ENCODE measurements at places on chromosomes 12 and 14.

DNA sequence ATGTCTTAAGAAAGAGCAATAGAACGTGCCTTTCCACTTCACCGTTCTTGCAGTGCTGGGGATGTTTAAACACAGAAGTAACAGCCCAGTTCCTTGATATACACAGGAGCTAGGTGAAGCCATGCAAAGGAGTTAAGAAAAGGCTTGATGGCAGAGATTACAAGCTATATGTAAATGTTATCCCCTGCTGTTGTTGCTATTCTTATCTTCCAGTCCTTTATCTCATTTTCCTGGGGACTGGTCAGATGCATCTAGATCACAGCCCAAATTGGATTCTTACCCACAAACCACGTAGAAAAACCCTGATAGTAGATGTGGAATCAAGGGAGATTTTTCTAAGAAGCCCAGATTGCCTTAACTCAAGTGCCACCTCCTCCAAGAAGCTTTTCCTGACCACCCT lies 5.5 kb downstream of the ASCL1 start:
- no peak for DNase-seq

DNA sequence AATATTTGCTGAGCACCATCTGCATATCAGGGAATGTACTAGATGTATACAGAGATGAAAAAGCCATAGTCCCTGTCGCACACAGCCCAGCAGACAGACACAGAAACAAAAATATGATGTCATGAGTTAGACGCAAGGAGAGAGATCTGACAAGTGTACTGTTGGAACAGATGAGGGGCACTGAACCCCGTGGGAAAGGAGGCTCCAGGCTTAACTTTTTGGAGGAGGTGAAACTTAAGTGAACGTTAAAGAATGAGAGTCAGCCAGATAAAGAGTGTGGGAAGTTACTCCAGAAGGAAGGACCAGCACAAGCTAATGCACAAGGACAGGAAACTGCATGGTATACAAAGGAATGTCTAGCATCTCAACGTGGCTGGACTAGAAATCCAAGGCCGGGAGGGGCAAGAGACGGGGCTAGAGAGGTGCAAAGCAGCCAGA lies 2.5 kb upstream of the ACTN1 start:
- no peak for DNase-seq

DNA sequence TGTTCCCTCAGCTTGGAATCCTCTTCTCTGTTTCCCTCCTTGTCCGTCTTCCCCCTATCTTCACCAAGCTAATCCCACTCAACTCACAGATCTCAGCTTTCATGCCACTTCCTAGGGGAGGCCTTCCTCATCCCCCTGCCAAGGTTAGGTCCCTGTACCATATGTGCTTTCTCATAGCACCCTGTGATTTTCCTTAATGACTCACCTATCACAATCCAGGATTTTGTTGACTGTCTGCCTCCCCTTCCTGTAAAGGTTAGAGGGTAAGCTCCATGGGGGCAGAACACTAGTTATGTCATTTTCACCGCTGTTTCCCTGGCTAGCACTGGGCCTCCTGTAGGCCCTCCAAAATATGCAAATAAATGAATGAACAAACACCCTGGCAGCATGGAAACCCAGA lies 57.6 kb downstream of the CRADD start:
- DNase-seq: no peak

GRCh38 chr12:18643681-18644080 lies 94.1 kb downstream of the PLCZ1 start:
- no peak for DNase-seq

- no peak for DNase-seq
Observed at GRCh38 chr12:50069539-50069938, 12.1 kb downstream of the ASIC1 start.

- peak; percentile 78 for DNase-seq
Observed at GRCh38 chr12:125330645-125331341, 265.6 kb downstream of the AACS start.

GRCh38 chr14:76489667-76490066 lies 113.7 kb downstream of the ESRRB start:
- DNase-seq: no peak

DNA sequence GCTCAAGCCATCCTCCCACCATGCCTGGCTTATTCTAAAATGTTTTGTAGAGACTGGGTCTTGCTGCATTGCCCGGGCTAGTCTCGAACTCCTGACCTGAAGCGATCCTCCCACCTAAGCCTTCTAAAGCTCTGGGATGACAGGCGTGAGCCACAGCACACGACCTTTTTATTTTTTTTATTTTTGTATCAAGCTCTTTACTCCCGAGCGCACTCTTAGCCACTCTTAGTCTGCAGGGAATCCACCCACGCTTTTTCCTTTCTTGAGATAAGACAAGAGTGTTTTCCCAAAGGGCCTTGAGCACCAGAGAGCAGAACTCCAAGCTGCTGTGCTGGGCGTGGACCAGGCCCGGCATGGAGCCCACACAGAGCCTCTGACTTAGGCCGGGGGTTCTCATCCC lies 23.4 kb downstream of the MAP1LC3B2 start:
- DNase-seq: no peak

- no peak for DNase-seq
Observed at GRCh38 chr12:113322343-113322742, 12.6 kb downstream of the SLC8B1 start.

DNA sequence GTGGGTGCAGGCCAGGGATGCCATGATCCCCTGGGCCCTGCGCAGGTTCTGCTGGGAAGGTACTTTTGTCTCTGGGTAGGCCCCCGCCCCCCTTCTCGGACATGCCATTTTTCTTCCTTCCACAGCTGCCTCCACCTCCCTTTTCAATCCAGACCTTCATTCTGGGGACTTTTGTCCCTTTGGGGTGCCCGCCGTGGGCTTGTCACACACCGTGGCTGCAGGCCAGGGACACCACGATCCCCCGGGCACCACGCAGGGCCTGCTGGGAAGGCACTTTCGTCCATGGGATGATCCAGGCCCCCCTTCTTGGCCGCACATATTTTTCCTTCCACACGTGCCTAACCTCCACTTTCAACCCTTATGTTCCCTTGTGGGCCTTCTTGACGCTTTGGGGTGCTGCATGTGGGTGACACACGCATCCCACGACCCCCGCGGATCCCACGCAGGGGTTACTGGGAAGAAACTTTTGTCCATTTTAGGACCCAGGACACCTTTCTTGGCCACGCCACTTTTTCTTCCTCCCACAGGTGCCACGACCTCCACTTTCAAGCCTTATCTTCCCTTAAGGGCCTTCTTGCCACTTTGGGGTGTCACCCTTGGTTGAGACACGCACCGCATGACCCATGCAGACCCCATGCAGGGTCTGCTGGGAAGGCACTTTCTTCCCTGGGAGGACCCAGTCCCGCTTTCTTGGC lies 272.5 kb downstream of the ALG10 start:
- no peak for DNase-seq

DNA sequence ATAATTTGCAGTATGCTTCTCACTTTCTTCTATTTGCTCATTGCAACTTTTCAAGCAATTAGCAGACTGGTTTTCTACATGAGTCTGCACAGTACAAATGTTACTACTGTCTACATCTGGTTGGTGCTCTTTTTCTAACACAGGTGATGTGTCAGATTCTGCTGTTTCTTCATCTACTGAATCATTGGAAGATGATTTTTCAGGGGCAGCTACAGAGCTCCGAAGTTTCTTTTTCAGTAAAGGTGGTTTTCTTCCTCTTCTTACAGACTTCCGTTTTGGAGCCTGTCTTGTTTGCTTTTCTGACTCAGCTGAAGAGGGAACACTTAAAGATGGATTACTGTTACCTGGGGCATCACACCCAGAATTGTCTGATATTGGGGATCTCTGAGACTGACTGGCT lies 62.1 kb downstream of the SCAF11 start:
- DNase-seq: no peak

DNA sequence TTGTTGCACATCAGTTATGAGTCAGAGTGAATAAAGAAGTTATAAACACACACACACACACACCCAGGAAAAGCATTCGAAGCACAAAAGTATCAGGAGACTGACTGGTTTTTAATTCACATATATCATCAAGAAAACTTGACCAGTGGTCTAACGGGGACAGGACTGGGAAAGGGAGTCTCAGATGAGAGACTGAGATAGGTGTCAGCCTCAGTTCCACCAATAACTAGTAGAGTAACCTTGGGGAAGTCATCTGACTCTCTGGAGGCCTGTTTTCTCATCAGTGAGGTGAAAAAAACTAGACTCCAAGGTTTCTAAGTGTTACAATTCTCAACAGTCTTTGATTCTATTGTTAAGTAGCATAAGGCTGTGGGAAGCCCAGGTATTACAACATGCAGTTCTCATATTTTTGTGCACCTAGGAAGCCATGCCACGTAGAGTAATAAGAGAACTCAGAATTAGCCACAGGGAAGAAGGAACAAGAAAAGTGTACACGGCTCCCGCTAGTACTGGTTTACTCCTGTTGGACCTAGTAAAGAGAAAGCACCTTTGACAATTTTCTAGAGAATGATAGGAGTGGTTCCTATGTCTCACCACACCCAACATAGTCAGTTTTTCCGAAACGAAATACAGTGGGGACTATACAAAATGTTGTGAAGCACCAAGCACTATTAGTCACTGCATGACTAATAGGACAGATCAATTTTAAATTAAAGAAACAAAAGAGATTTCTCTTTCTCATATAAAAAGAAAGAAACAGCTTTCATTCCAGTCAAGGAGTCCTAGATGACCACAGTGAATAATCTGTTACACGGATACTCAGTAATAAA lies 5.0 kb downstream of the PPTC7 start:
- no peak for DNase-seq

DNA sequence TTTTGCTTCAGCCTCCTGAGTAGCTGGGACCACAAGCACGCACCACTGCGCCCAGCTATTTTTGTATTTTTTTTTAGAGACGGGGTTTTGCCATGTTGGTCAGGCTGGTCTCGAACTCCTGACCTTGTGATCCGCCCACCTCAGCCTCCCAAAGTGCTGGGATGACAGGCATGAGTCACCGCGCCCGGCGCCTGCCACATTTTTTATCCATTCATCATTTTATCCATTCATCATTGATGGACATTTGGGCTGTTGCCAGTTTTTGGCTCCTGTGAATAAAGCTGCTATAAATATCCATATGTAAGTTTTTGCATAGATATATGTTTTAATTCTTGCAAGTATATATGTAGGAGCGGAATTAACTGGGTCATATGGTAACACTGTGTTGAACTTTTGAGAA lies 79.5 kb downstream of the DAAM1 start:
- no peak for DNase-seq

GRCh38 chr14:89792489-89793366 lies 161.8 kb downstream of the EFCAB11 start:
- no peak for DNase-seq

DNA sequence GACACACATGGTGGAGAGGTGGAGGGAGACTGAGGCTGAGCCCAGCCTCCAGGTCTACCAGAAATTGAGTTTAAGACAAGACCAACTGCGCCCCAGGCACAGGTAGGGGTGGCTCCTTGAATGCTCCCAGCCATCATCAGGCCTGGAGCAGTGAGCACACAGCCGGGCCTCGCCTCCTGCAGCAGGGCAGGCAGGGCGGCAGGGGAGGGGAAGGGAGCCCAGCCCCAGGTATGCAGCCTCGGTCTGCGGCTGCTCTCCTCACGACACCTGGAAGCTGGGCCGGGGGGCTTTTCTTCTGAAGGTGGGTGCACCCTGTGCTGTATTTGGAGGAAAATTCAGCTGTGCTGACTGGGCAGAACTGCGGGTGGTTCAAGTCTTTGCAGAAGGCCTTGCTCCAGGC lies 29.5 kb upstream of the TDRD9 start:
- DNase-seq: no peak

DNA sequence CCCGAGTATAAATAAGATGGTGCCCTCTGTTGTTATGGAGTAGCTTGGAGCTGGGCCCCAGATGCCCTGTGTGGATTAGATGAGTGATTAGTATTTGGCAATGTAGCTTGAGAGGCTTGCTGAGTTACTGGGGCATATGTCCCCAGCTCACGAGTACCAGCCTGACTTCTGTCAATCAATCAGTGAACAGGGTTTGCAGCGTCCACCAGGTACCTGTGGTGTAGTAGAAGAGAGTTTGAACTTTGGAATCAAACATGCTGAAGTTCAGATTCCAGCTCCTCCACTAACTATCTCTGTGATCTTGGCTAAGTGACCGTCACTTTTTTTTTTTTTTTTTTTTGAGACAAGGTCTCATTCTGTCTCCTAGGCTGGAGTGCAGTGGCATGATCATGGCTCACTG lies 11.6 kb upstream of the TCL1B start:
- no peak for DNase-seq

- DNase-seq: peak; percentile 58
Observed at GRCh38 chr12:24562771-24563431, 386.0 kb downstream of the BCAT1 start.

DNA sequence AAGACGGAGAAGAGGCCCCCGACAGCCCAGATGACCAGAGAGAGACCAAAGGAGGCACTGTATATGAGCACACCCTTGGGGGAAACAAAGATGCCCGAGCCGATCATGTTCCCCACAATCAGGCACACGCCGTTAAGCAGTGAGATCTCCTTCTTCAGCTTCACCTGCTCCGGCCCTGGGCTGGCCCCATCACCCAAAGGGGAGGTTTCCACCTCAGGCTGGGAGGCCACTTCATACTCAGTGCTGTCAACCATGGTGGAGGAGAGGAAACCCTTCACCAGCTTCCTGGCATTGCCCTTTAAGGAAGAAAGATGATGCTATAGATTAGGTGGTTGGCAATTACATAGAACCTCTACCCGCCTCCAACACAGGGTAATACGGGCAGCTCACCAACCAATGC lies 2.1 kb downstream of the SLC7A7 start:
- DNase-seq: no peak

- no peak for DNase-seq
Observed at GRCh38 chr12:1518591-1519516, 75.5 kb downstream of the FBXL14 start.

DNA sequence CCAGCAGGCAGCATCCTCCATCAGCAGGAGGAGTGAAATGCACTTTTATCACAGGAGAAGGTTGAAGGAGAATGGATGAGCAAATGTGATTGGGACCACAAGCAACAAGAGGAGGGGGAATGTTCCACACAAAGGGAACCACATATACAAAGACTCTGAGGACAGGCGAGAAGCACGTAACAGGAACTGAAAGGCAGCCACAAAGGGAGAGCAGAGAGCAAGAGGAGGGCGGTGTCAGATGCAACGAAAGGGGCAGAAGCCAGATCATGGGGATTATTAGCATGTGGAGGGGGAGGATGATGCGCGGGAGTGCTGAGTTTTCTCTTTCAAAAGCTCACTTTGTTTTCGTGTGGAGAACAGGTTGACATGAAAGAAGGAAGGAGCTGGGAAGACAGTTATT lies 241.1 kb downstream of the SPTSSA start:
- no peak for DNase-seq

DNA sequence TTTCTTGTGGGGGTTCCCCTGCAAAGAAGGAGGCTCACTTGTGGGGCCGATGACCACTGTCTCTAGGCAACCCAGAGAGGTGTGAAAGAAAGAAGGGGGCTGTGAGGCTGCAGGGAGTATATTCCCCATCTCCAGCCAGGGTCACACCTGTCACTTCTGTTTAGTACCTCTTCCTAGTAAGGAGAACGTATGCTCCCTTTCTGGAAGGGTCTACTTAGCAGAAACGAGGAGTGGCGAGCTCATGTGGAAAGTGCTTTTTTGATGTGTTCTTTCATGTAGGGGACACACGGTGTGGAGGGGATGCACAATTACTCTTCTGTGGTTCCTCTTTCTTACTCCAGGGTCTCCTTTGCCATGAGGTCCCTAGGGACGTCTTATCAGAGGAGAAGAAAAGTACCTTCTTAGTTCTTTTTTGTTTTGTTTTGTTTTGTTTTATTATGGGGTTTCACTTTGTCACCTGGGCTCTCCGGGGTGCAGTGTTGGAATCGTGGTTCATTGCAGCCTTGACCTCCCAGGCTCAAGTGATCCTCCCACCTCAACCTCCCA lies 58.3 kb downstream of the PRKCH start:
- DNase-seq: no peak
